ENCODE measurements at places on chromosomes 12 and 14.

GRCh38 chr14:49940808-49941421 lies 48.0 kb downstream of the ARF6 start:
- DNase-seq = no peak

DNA sequence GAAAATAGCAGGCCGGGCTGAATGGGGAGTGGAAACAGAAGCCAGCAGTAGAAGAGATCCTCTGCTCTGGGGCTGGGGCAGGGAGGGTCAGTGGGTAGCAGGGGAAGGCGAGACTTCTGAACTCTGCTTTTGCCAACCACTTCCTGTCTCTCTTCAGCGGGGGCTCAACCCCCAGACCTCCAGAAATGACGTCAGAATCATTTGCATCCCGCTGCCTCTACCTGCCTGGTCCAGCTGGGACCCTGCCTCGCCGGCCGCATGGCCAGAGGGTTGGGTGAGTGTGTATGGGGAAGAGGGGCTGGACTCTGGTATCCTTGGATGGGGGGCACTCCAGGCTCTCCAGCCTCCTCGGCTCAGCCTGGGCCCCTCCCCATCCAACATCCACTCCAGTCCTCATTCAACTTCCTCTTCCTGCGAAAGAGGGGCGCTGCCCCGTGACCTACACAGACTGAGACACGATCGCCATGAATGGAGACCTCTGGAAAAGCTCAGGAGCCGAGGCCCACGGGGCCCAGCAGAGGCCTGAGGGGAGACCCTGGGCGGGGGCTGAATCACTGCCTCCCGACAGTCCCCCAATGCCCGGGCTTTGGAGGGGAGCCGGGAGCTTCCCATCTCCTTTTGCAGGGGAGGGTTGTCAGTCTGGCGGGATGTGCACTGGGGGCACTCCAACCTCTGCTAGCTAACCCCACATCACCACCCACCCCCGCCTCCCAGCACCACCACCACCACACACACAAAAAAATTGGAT lies 458 bp upstream of the HOXC4 start:
- DNase-seq = peak; percentile 84

DNA sequence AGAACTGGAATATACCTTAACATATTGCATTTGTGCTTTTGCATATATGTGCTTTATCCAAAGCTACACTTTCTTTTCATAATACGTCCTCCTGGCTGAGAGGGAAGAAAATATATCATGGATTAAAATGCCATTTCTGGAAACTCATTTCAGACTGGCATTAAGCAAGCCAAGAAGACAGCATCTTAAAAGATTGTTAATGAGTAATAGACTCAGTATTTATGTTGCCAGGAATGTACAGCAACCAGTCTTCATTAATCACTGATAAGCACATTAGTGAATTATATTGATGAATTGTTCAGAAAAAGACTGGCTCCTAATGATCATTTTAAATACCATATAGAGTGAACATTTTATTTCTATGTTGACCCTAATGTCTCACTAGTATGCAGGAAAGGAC lies 134.9 kb upstream of the IFNG-AS1 start:
- no peak for DNase-seq

DNA sequence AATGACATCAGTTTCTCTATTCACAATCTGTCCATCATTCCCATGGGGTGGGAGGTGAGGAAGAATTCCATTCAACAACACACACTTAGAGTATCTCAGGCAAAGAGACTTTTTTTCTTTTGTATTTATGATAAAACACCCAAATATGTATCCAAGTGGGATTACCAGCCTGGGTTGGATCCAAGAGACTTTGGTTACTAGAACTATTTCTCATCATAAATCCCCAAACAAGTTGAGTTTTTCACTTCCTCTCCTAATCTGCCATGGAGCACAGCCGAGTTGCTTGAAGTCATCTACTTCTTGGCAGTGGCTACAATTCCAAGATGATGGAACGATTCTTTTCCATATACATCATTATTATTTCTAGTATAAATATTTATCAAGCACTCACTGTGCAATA lies 209.2 kb upstream of the HMGA2 start:
- no peak for DNase-seq

DNA sequence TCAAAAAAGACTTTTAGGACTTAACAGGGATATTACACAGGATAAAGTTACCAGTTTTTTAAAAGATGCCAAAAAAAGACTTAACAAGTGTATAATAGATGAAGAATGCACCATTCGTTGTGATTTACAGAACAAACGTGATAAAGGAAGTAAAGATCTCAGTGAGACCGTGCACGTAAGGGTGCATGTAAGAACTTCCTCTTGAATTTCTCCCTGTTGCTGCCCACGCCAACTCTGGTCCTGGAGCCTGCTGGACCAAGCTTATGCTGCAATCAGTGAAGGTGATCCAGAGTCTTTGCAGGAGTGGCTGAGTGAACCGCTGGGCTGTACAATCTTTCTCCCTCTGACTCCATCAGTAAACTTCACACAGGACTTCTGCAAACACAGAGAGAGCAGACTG lies 593.7 kb downstream of the TMEM121 start:
- no peak for DNase-seq

All from SK-N-SH (cell line).